Neural progenitor cell (in vitro differentiated cells): ENCODE measurements at places on chromosomes 6 and 20. TPM values are rescaled to one million over a fixed set of nuclear protein-coding genes. Genes with fewer than 3 reads are reported as not detected.

GRCh38 chr20:15916623-15917022 lies 656.6 kb downstream of the KIF16B start:
- no peak for DNase-seq
- no peak overlapping the region for H3K27ac ChIP-seq
- H3K4me3 ChIP-seq: no peak overlapping the region
- H3K36me3 ChIP-seq: no peaks in the 10 kb centered on the region
- H3K4me1 ChIP-seq: no peaks in the 10 kb centered on the region

DNA sequence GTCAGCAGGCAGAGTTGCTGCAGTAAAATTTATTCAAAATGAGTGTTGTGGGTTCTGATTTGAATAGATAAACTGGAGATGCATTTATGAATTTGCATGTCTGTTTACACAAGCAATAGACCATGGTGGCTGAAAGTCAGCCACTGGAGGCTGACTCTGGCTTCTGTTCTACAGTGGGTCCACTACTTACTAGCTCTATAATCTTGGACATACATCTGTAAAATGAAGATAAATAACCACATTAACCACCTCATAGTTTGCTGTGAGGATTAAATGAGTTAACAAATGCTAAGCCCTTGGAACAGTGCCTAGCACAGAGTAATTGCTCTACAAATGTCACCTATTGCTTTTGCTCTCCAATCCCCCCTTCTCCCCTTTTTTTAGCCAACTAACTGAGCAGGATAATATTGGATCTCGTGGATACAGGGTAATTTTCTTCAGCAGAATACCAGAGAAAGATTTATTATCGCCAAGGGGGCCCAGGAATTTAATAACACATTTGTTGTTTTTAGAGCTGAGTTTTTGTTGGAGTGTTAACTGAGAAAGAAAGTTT lies 1.4 kb upstream of the PM20D2 start:
- H3K27ac ChIP-seq: no peak overlapping the region
- no peaks in the 10 kb centered on the region for H3K36me3 ChIP-seq
- no peak overlapping the region for H3K4me3 ChIP-seq
- no peak for DNase-seq

- H3K27ac ChIP-seq: no peak overlapping the region
- DNase-seq: peak; percentile 83
- no peaks in the 10 kb centered on the region for H3K27me3 ChIP-seq
Measured at GRCh38 chr6:35534407-35535170, 21.9 kb upstream of the TULP1 start.

GRCh38 chr6:159716247-159717096 lies 10.8 kb upstream of the WTAP start:
- H3K4me1 ChIP-seq: peaks cover 7% of the 10 kb centered on the region
- no peak for DNase-seq
- no peak overlapping the region for H3K4me3 ChIP-seq

- DNase-seq: peak; percentile 39
- no peaks in the 10 kb centered on the region for H3K27me3 ChIP-seq
- no peak overlapping the region for H3K4me3 ChIP-seq
- peak overlapping the region; percentile 26 for H3K27ac ChIP-seq
- no peaks in the 10 kb centered on the region for H3K36me3 ChIP-seq
- H3K4me1 ChIP-seq: peaks cover 16% of the 10 kb centered on the region
Measured at GRCh38 chr6:132391391-132392269, 9.6 kb downstream of the MOXD1 start.

DNA sequence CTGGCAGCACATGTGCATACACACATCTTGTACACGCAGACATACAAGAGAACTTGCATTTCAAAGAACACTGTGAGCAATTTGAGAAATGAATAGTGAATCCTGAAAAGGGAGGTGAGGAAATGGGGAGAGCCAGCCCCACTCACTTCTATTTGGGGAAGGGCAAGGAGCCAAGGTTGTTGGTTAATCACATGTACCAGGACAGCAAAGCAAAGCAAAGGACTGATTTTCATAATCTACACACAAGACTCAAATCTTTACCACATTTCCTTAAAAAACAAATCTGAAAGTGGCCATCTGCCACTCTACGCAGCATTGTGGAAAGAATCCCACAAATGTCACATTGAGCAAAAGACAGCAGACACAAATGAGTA lies 35.0 kb upstream of the KIF16B start:
- no peaks in the 10 kb centered on the region for H3K4me1 ChIP-seq
- no peak overlapping the region for H3K4me3 ChIP-seq
- H3K27ac ChIP-seq: no peak overlapping the region

The PAK5 gene
- 1.6 and 1.9 TPM in 2 replicates for total RNA-seq

The IL17F gene
- not detected in 2 replicates for total RNA-seq
